Hindlimb muscle (tissue), 1 donor: ENCODE measurements at places on chromosomes 12 and 14.

GRCh38 chr12:31201382-31201781, 124.6 kb downstream of the SINHCAF start:
- DNase-seq, result no peak

- no peak for DNase-seq
These were observed 13.2 kb upstream of the GALNT9 start for GRCh38 chr12:132342251-132343227.

GRCh38 chr12:24889411-24889810, 59.5 kb downstream of the BCAT1 start:
- DNase-seq, result no peak

DNA sequence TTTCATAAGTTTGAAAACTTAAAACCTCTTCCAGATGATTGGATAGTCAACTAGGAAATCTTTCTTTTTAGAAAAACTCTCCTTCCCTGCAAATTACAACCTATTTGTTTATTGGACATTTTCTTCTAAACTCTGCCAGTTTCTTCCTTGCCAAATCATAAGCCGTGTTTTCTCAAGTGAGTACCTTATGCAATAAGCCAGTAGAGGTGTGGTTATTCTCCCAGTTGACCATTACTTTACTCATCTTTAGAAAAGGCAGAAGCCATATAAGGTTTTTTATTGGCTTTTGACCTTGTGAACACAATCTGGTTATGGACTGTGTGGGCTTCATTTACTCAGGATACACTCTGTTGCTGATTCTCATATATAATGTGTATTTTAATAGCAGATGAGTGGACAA, 14.6 kb downstream of the ACTR6 start:
- no peak for DNase-seq

- no peak for DNase-seq
These were observed 14.5 kb downstream of the KRT83 start for GRCh38 chr12:52306731-52307130.

DNA sequence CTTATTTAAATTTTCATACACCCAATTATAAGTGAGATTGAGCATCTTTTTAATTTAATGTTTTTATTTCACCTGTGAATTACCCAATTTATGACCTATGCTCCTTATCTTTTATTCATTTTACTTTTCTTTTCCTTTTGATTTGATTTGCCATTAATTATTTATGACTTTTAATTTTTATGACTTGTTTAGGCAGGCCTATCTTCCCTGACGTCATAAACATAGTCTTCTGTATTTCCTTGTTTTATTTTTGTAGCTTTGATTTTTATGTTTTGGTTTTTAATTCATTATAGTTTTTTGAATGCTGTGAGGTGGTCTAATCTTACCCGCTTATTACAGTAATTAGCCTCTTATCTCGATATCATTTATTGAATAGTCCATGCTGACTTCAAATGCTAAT, 467.1 kb upstream of the FAR2 start:
- DNase-seq, result no peak

GRCh38 chr14:51398898-51399297, 158.9 kb downstream of the TMX1 start:
- no peak for DNase-seq

- no peak for DNase-seq
These were observed 28.0 kb downstream of the NUAK1 start for GRCh38 chr12:106110626-106111300.

GRCh38 chr12:40172879-40173278, 51.9 kb upstream of the LRRK2 start:
- no peak for DNase-seq

GRCh38 chr12:115891556-115892164, 385.8 kb downstream of the MED13L start:
- no peak for DNase-seq

- DNase-seq, result peak; percentile 61
These were observed at the start of gene ACOT4 for GRCh38 chr14:73591690-73592449. ACOT4 (plus strand) TSS chr14:73591873; CDS start chr14:73591960, 87 bp downstream.

- DNase-seq, result no peak
These were observed 14.6 kb upstream of the EIF5 start for GRCh38 chr14:103319422-103319821.

DNA sequence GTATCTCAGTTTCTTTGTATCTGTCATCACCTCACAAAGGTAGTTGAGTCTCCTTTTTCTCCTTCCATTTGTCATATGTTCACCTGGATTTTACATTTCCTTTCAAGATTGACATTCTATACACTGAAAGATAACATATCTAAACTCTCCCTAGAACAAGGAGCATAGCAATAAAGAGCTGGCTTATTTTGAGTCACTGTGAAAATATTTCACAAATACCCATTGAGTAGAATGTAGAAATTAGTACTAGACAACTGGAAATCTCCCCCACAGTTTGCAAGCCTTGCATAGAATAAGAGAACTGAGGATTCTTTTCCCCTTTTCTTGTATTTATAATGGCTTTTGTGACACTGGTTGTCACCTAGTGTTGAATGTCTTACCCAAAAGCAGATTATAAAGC, 111.2 kb downstream of the KICS2 start:
- no peak for DNase-seq

DNA sequence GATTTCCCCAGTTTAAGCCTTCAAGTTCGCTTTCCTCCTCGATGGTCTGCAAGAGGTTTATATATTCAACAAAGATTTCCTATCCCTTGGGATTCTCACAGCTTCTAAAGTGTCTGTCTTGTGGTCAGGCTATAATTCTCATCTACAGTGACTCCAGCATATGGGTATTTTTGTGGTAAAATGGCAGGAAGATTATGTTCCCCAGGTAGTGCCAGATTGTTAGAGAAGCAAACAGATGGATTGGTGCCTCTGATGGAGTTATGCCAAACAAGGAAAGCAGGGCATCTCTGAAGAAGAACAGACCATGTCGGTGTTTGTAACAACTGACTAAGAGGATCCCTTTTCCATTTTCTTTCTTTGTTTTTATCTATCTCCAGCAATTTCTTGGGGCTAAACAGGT, 5.5 kb upstream of the CCDC175 start:
- no peak for DNase-seq

- DNase-seq, result peak; percentile 77
These were observed 14.0 kb upstream of the HPD start for GRCh38 chr12:121872546-121873215.

DNA sequence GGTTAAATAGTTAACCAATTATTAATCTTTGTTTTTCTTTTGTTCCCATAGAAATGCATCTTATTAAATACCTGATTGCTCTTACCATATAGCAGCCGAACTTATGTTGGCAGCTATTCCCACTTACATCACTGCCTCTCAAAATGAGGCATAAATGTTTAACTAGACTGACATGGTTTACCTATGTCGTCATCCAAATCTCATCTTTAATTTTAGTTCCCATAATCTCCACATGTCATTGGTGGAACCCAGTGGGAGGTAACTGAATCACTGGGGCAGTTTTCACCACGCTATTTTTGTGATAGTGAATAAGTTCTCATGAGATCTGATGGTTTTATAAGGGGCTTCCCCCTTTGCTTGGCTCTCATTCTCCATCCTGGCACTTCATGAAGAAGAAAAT, 499.2 kb upstream of the ATP2B1 start:
- DNase-seq, result no peak

- peak; percentile 57 for DNase-seq
These were observed 13.7 kb downstream of the COL2A1 start for GRCh38 chr12:47990351-47991105.

- no peak for DNase-seq
These were observed 12.9 kb downstream of the SERPINA6 start for GRCh38 chr14:94310248-94310647.

- no peak for DNase-seq
These were observed 32.2 kb upstream of the GNG2 start for GRCh38 chr14:51828017-51828797.

GRCh38 chr12:15526033-15526432, 203.7 kb downstream of the PTPRO start:
- DNase-seq, result no peak

- no peak for DNase-seq
These were observed 154.1 kb upstream of the ARID2 start for GRCh38 chr12:45575417-45575816.

DNA sequence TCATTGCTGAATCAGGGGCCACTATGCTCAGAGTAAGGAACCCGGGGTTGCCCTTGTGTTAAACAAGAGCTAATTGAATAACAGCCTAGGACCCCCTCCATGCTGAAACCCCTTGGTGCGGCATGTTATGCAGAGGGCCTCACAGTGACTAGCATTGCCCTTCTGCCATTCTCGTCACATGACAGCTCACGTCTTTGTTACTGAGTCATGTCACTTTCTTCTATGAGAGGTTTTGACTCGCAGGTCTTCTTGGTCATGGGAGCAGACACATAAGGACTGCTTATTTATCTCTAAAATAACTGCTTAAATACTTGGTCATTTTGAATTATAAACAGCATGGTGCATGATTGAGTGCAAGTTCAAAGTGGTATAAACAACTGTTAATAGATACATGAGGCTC, 24.9 kb downstream of the TCTN1 start:
- no peak for DNase-seq

DNA sequence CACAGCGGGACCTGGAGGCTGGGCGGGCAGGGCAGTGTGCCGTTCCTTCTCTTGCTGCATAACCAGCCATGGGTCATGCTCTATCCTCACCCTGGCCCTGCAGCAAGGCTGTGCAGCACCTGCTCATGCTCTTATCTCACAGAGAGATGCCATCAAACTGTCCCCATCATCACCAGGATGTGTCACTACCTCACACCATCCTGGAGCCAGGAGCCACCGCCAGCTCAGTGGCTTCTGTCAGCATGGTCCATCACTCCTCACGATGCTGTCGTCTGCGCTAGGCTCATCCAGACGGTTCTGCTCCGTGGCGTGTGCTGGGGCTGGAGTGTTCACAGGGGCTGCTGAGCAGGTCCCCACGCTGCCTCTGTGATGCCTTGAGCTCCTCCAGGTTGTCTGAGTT, 77.2 kb upstream of the DYNC1H1 start:
- DNase-seq, result no peak

DNA sequence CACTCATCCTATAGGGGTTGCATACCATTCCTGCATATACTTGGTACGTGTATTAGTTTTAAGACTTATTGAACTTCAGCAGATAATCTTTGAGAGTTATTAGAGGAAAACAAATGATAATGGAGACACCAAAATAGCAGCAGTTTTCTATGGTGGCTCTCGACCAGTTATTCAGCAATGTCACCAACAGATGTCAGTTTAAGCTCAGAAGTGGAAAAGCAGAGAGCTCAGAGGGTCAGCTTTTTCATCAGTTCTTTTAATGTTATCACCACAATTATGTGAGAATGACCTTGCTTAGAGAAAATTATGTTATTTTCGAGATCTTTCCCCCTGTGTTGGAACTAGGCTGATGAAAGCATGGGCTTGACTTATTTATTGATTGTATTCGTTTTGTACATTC, 32.0 kb downstream of the PTPN11 start:
- DNase-seq, result no peak
